Karpas-422 (cell line): ENCODE measurements at places on chromosomes 5 and 9.

DNA sequence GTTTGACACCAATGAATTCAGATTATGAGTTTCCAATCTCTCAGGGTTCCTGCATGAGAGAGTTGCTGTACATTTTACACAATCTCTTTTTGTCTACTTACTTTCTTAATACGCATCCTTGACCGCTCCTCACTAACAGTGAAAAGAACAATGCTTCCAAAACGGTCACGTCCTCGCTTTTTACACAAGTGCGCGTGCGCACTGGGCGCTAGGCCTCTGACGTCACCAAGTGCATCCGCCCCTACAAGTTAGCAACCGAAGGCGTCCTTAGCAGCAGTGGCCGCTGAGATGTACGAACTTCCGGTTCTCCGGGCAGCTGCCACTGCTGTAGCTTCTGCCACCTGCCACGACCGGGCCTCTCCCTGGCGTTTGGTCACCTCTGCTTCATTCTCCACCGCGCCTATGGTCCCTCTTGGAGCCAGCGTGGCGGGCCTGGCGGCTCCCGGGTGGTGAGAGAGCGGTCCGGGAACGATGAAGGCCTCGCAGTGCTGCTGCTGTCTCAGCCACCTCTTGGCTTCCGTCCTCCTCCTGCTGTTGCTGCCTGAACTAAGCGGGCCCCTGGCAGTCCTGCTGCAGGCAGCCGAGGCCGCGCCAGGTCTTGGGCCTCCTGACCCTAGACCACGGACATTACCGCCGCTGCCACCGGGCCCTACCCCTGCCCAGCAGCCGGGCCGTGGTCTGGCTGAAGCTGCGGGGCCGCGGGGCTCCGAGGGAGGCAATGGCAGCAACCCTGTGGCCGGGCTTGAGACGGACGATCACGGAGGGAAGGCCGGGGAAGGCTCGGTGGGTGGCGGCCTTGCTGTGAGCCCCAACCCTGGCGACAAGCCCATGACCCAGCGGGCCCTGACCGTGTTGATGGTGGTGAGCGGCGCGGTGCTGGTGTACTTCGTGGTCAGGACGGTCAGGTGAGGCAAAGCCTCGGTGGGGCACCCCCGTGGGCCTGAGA is at the start of gene FAM174A:
Gene FAM174A, plus strand, starts transcription at position 315 of the 946 bp plus-strand sequence. Its CDS starts 157 bp downstream, at position 472.
- peak; percentile 99 for DNase-seq

DNA sequence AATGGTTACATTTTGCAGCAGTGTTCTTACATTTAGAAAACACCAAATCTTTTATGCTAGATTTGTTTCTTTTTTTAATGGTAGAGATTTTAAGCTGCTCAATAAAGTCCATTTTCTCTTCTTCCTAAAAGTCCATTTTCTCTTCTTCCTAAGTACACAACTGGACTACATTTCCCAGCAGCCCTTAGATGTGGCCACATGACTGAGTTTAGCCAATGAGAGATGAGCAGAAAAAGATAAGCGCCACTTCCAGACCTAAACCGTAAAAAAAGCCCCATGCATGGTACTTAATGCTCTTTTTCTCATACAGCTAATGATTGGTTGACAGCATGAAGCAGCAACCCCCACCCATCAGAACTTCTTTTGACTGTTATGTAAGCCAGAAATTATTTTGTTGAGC is 206.7 kb downstream of the FAM114A2 start:
- peak; percentile 77 for DNase-seq

DNA sequence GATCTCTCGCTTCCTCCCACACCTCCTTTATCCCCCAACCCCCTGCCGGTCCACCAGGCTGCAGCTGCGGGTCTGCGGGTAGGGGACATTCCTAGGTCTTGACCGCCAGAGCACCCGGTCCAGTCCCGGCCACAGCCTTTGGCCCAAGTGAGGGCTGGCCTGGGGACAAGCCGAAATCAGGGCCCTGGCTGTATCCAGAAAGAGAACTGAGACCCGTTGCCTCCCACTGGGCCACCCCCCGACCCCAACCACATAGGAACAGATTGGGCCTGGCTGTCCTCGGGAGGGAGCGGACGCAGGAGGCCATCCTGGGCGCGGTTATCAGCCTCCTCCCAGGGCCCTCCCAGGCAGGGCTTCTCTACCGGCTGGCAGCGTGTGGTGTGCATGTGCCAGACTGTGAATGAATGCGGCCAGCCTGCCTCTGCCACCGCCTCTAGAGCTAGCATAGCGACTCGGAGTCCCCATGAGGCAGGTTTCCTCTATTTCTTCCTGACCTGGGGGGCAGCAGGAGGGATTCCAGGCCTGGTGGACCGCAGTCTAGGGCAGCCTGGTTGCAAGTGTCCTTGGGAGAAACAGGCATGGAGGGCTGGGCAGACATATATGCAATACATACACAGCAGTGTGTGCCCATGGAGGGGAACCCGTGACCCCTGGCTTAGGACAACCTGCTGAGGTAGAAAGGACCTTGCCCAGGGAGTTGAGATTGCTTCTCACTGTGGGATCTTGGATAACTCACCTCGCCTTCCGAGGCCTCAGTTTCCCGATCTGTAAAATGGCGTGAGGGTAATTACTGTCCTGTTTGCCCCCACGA is 1.2 kb downstream of the N4BP3 start:
- no peak for DNase-seq

DNA sequence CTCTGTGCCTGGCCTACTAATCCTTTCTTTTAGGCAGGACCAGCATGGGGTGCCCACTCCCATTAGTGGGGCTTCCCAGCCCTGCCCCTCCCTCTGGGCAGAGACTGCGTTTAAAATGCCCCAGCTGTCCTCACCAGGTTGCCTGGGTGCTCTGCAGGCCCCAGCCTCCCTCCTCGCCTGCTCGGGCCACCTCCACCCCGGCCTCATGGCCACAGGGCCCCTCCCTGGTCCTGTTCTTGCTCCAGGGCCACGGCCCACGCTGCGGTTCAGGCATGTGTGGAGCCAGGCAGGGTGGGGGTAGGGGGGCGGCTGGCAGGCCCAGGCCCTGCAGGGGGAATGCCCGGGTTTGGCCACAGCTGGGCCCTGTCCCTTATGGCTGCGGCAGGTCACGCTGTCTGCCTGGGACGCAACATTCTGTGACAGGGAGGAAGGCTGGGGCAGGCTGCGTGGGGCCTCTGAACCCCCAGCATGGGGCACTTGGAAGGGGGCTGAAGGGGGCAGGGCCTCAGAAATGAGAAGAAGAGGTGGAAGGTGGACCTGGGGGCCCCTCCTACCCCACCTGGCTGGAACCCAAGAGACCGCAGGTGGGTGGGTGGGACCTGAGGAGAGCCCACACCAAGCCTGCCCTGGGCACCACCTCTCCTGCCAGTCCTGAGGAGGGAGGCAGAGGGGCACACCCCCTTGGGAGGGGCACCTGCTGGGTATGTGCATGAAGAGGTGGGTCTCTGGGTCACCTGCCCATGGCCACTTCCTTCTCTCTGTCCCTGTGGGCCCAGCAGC is at the start of gene LCN12:
Gene LCN12, plus strand, starts transcription at position 733 of the 780 bp plus-strand sequence. CDS start 55 bp downstream, outside the sequence.
- no peak for DNase-seq

- peak; percentile 62 for DNase-seq
These were observed at the start of gene CAPSL for GRCh38 chr5:35938568-35939227. Gene CAPSL, minus strand, starts transcription at chr5:35938622. Its CDS starts 17,502 bp downstream, at chr5:35921120.

- DNase-seq, result no peak
These were observed 34.3 kb downstream of the DNAH5 start for GRCh38 chr5:13910201-13910600.

DNA sequence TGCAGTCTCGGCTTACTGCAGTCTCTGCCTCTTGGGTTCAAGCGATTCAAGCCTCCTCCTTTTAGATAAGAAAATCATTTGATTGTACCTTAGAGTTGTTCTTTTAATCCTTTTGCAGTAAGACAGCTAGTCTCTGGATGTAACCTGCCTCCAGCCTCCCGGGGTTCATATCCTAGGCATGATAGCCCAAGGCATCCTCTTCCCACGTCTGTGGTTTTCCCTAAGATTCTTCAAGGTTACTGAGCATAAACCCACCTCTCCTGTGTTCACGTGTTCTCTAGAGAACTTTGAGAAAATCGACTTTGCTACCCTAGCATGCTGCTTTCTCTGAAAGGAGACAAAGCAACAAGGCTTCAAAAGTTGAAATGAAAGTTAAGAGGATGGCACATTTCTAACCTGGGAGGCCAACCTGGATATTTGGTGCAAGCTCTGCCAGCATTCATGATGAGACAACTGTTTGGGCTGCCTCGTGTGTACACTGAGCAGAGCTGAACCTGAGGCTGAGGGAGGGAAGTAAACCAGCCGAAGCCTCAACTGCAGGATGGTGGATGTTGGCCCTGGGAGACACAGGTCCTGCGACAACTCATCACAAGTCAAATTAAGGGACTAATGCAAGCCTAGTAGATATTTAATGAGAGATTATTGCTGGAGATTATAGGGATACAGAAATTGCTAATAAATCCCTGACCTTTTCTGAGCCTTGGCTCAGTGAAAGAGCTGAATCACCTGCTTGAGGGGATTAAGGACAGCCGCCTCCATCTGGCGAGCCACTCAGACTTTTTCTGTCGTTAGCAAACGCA is 261.8 kb downstream of the ARHGAP26 start:
- no peak for DNase-seq

DNA sequence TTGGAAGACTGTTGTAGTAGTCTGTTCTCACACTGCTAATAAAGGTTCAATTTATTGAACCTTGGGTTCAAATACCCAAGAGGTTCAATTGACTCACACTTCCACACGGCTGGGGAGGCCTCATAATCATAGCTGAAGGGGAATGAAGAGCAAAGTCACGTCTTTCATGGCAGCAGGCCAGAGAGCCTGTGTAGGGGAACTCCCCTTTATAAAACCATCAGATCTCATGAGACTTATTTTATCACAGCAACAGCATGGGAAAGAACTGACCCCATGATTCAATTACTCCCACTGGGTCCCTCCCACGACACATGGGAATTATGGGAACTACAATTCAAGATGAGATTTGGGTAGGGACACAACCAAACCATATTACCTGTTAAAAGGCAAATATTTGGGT is 268.2 kb downstream of the TMEM167A start:
- DNase-seq, result no peak

DNA sequence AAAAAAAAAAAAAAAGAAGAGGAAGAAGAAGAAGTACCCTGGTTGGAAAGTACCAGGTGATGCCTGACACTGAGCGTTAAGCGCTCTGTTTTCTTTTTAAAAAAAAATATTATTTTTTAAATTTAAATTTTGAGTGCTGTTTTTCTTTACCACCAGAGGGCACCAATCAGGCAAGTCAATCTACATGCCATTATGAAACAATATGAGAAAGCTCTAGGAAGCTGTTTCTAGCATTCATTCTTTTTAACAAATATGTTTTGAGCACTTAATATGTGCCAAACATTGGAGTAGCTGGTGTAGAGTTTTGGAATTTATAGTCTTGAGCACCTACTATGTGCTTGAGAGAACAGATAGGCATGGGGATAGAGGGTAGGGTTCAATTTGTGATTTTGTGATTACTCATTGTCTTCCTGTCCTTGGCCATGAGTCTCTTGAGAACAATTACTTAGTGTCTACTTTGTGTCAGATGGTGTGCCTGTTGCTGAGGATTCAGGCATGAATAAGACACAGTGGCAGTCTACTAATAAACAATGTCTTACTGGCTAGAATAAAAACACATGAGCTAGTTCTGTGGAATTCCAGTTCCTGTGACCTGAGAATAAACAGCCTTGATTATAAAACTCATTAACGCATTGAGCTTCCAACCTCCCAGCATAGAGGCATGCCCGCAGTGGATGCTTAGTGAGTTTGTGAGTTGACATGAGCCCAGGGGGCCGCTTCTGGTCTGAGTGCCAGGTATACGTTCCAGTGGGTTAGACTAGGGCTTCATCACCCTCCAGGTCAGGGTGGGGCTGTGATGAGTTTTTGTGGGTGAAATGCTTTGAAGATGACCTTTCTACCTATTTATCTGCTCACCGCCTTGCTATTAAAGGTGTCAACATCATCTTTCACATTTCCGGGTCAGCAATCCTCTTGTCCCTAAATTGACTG is 3.0 kb upstream of the UBE2R2 start:
- DNase-seq, result peak; percentile 83

DNA sequence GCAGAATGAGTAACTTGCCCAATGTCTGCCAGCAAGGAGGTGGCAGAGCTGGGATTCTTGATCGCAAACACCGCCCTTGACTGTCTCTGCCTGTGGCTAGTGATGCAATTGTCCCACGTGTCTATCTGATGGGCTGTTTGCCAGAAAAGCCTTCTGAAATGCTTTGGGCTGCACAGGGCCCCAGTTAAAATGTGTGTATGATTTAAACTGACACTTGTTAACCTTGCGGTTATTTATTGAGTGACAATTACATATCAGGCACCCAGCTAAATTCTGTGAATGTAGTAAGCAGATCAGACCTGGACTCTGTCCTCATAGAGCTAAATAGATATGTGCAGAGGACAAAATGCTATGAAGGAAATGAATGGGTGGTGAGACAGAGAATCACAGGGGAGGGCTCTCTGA is 11.6 kb upstream of the IL12B start:
- DNase-seq, result no peak

- DNase-seq, result no peak
These were observed 74.0 kb upstream of the PLPP1 start for GRCh38 chr5:55608595-55609349.

DNA sequence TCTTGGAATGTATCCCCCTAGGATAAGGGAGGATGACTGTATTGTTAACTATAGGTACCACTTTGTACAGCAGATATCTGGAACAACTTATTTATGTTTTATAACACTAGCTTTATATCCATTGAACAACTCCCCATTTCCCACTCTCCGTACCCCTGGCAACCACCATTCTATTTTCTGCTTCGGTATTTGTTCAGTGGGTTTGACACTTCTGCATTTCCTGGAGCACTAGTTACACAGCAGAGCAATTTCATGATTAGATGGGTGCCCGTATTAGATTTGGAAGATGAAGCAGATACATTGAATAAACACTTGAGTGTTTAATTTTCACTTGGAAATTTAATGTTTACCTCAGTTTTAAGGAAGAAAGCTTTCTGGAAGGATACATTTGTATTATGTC is 67.4 kb downstream of the SLC46A2 start:
- no peak for DNase-seq

DNA sequence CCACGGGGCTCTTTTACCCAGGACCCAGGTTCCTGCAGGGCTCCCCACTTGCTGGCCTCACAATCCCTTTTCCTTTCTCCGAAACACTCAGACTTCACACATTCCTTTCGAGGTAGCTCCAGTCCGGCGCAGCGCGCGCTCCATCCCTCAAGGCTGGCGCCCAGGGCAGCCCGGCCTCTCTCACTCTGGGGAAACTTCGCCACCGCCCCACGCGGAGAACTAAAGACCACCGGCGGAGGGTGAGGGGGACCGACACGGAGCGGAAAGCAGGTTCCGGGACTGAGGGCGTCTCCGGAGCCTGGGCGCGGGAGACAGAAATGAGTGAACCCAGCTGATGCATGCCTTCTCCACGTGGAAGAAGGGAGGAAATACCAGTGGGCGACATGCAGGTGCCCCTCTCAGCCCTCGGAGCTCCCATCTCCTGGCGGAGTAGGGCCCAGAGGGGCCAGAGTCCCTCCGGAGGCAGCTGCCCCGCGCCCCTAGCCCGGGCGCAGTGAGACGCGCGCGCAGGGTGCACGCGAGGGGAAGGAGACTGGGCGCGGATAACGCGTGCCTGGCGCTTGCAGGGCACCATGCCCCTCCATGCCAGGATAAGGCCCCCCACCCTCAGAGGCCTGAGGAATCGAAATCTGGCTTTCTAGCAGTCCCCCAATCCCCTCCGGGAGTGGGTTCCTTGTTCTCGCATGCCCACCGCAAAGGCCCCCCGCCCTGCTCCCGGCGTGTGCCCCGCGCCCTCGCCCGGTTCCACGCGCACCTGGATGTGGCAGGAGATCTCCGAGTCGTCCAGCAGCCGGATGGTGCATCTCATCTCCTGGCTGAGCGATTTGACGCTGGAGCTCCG is 650 bp downstream of the FRMD3 start:
- no peak for DNase-seq
